Right atrium auricular region (tissue), 2 donors: ENCODE measurements at places on chromosomes 5 and 9. TPM values are rescaled to one million over a fixed set of nuclear protein-coding genes. Genes with fewer than 3 reads are reported as not detected.

- H3K27ac ChIP-seq = peak overlapping the region; percentile 5
- H3K27me3 ChIP-seq = no peaks in the 10 kb centered on the region
- H3K36me3 ChIP-seq = no peaks in the 10 kb centered on the region
- H3K4me1 ChIP-seq = peaks cover 33% of the 10 kb centered on the region
These were observed 2.1 kb upstream of the MYMK start for GRCh38 chr9:133526721-133527321.

MARCOL gene
- total RNA-seq = not detected

IL9 gene
- total RNA-seq = not detected

RLN2 gene
- total RNA-seq = 0.41 TPM

CD74 gene
- total RNA-seq = 268 TPM

LHX6 gene
- total RNA-seq = 3.2 TPM

DNA sequence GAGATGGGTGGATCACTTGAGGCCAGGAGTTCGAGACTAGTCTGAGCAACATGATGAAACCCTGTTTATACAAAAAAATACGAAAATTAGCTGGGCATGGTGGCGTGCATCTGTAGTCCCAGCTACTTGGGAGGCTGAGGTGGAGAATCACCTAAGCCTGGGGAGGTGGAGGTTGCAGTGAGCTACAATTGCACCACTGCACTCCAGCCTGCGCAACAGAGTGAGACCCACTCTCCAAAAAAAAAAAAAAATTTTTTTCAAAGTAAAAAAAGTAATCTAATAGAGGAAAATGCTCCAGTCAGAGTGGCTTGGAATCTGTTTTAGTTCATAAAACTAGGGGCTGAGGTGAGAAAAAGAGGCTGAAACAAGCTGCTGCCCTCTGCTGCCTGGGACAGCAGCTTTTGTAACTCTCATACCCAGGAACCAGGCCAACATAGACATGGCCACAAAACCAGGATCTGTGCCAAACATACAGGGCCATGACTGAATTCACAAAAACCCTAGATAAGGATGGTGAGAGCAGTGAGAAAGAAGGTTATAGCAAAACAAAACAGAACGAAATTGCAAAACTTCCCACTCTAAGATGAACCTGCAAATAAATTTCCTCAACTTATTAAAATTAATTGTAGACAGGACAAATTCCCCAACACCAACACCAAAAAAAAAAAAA is 13.1 kb upstream of the DCAF12 start:
- no peaks in the 10 kb centered on the region for H3K4me1 ChIP-seq
- DNase-seq = peak; percentile 85
- no peak overlapping the region for H3K4me3 ChIP-seq
- H3K36me3 ChIP-seq = no peaks in the 10 kb centered on the region
- H3K27ac ChIP-seq = no peak overlapping the region
- H3K27me3 ChIP-seq = no peaks in the 10 kb centered on the region

- H3K36me3 ChIP-seq = no peaks in the 10 kb centered on the region
- H3K27ac ChIP-seq = peak overlapping the region; percentile 72
- H3K4me1 ChIP-seq = peaks cover 50% of the 10 kb centered on the region
- DNase-seq = peak; percentile 87
These were observed 227.6 kb upstream of the DMRT1 start for GRCh38 chr9:613771-614347.

DNA sequence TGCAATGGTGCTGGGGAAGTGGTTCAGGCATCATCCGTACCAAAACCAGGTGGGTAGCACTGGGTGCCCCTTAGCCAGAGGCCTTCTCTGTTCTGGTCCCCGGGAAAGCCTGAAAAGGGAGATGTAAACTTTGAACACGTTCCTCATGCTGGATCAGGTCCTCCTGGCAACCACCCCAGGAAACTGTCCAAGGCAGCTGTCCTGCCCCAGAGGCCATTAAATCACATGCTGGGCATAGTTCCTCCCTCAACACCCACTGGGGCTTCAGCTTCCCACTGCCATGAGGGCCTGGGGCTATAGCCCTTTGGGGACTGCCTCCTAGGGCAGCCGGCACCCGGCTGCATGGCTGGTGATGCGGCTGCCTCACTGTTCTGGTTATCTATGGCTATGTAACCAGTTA is 228.9 kb upstream of the MVB12B start:
- no peaks in the 10 kb centered on the region for H3K4me1 ChIP-seq
- no peak overlapping the region for H3K27ac ChIP-seq
- no peak for DNase-seq

- no peaks in the 10 kb centered on the region for H3K36me3 ChIP-seq
- no peak for DNase-seq
- no peaks in the 10 kb centered on the region for H3K27me3 ChIP-seq
- H3K27ac ChIP-seq = no peak overlapping the region
These were observed 141.5 kb upstream of the FSTL4 start for GRCh38 chr5:133753856-133754255.

PLAC8L1 gene
- total RNA-seq = not detected

GRCh38 chr9:121213136-121213806 is 11.6 kb upstream of the RAB14 start:
- H3K27ac ChIP-seq = peak overlapping the region; percentile 56
- no peak overlapping the region for H3K4me3 ChIP-seq
- no peaks in the 10 kb centered on the region for H3K36me3 ChIP-seq
- H3K4me1 ChIP-seq = no peaks in the 10 kb centered on the region
- no peaks in the 10 kb centered on the region for H3K27me3 ChIP-seq

GRIA1 gene
- 0.12 TPM for total RNA-seq

- no peak for DNase-seq
- H3K4me3 ChIP-seq = no peak overlapping the region
- no peak overlapping the region for H3K27ac ChIP-seq
- H3K27me3 ChIP-seq = no peaks in the 10 kb centered on the region
- no peaks in the 10 kb centered on the region for H3K36me3 ChIP-seq
- no peaks in the 10 kb centered on the region for H3K4me1 ChIP-seq
These were observed 214.5 kb downstream of the SNX18 start for GRCh38 chr5:54732108-54732507.

DNA sequence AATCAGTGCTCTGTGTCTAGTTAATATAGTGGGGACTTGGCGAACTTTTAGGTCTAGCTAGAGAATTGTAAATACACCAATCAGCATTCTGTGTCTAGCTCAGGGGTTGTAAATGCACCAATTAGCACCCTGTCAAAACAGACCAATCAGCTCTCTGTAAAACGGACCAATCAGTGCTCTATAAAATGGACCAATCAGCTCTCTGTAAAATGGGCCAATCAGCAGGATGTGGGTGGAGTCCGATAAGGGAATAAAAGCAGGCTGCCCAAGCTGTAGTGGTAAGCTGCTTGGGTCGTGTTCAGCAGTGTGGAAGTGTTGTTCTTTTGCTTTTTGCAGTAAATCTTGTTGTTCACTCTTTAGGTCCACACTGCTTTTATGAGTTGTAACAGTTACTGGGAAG is 3.6 kb upstream of the OTULINL start:
- DNase-seq = no peak
- peaks cover 31% of the 10 kb centered on the region for H3K4me1 ChIP-seq
- no peaks in the 10 kb centered on the region for H3K27me3 ChIP-seq
- H3K36me3 ChIP-seq = no peaks in the 10 kb centered on the region
- H3K27ac ChIP-seq = no peak overlapping the region

GRCh38 chr9:109176386-109176785 is 9.3 kb upstream of the FRRS1L start:
- H3K4me3 ChIP-seq = no peak overlapping the region
- H3K36me3 ChIP-seq = no peaks in the 10 kb centered on the region
- no peaks in the 10 kb centered on the region for H3K4me1 ChIP-seq
- H3K27ac ChIP-seq = no peak overlapping the region

C9orf78 gene
- 67.2 TPM for total RNA-seq

DNA sequence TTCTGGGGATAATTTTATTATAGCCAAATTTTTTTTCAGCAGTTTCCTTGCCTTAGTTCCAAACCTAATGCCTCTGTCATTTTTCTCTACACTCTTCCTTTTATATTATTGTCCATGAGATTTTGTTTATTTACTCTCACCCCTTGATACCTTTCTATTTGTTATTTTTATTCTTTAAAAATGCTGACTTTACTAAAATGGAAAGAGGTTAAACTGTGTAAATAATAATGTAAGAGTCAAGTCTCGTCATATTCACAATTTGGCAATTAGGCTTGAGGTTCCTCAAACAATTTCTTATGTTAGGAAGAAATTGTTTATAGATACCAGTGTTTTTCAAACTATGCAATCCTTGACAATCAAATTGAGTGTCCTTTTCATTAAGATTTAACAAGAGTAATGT is 428.6 kb upstream of the CDH9 start:
- no peak overlapping the region for H3K4me3 ChIP-seq
- H3K36me3 ChIP-seq = no peaks in the 10 kb centered on the region
- H3K27me3 ChIP-seq = no peaks in the 10 kb centered on the region

CCDC183 gene
- 2.5 TPM for total RNA-seq

- H3K27ac ChIP-seq = no peak overlapping the region
- no peak overlapping the region for H3K4me3 ChIP-seq
- no peak for DNase-seq
- no peaks in the 10 kb centered on the region for H3K27me3 ChIP-seq
These were observed 238.2 kb upstream of the ADAMTS16 start for GRCh38 chr5:4901924-4902323.

- no peaks in the 10 kb centered on the region for H3K27me3 ChIP-seq
- no peak for DNase-seq
- H3K27ac ChIP-seq = no peak overlapping the region
- H3K4me3 ChIP-seq = no peak overlapping the region
- no peaks in the 10 kb centered on the region for H3K4me1 ChIP-seq
These were observed 434.7 kb upstream of the ZNF608 start for GRCh38 chr5:125181159-125181558.

GRCh38 chr5:175753536-175754402 is 95.9 kb downstream of the HRH2 start:
- H3K4me1 ChIP-seq = no peaks in the 10 kb centered on the region
- no peaks in the 10 kb centered on the region for H3K36me3 ChIP-seq
- DNase-seq = no peak
- no peak overlapping the region for H3K4me3 ChIP-seq
- no peaks in the 10 kb centered on the region for H3K27me3 ChIP-seq

DNA sequence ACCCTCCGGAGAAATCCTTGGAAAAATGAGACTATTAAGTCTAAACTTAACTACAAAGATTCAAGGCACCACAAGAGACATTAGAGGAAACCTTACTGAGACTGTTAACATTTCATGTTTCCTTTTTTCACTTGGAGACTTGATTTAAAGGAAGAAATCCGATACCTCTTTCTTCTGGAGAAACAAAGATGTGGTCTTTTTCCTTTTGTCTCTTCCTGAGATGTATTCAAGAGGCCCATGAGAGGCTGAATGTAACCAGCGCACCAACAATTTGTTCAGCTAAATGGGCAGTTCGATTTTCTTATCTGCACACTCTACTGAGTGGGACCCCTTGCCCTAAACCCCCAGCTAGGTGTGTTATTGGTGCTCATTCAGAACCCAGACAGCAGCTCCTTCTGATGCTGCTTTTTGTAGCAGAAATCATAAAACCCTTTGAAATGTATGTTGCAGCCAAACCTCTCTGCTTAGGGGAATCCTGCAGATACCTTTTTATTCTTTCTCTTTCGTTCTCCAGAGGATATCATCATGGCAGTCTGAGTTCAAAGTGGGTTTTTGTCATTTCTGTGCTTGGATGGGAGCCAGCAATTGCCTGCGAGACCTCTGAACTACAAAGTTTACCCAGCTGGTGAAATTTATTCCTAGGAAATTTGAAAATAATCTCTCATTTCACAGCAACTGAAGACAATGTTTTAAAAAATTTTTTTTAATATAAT is 41.9 kb upstream of the ACTBL2 start:
- no peak overlapping the region for H3K27ac ChIP-seq
- H3K36me3 ChIP-seq = no peaks in the 10 kb centered on the region
- H3K4me1 ChIP-seq = no peaks in the 10 kb centered on the region
